ENCODE measurements at places on chromosomes 11 and 22. TPM values are rescaled to one million over a fixed set of nuclear protein-coding genes. Genes with fewer than 3 reads are reported as not detected.

The MYRF gene
- not detected for total RNA-seq

The OR10A2 gene
- total RNA-seq, result not detected

The MMP12 gene
- total RNA-seq, result 0.76 TPM

DNA sequence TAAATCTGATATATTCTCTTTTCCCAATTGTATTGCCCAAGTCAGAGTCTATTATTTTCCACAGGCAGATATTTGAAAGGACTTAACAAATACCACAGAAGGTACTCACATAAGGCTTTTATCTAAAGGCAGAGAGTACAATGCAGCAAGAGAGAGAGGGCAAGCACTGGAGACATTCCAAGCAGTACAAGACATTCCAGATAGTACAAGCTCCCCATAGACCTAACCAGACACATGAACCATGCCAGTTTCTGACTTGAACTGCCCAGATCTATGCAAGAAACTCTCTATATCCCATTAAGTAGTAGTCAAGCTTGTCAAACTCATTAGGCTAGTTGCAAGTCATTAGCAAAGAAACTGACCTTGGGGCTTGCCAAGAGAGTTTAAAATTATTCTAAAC lies 11.2 kb upstream of the MS4A6E start:
- H3K4me1 ChIP-seq, result no peaks in the 10 kb centered on the region
- H3K27me3 ChIP-seq, result no peaks in the 10 kb centered on the region
- H3K27ac ChIP-seq, result no peak overlapping the region
- H3K4me3 ChIP-seq, result no peak overlapping the region

DNA sequence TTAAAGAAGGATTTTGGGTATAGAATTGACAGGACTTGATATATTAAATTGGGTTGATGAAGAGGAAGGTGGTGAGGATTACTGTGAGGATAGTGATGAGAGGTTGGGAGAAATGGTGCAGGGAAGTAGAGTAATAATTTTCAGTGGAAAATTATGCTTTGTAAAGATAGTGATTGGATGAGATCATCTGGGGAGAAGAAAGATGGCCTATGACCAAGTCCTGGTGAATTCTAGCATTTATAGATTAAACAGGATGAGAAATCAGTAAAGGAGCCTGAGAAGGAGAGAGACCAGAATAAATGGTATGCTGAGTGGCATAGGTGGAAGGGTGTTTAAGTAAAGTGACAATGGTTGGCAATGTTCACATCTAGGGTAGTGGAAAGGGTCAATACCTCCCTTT lies 15.0 kb downstream of the IPO7 start:
- H3K4me1 ChIP-seq, result peaks cover 35% of the 10 kb centered on the region
- peak overlapping the region; percentile 49 for H3K27ac ChIP-seq
- DNase-seq, result peak; percentile 73
- no peak overlapping the region for H3K4me3 ChIP-seq

The OR5D16 gene
- total RNA-seq, result not detected

- no peak overlapping the region for H3K4me3 ChIP-seq
- H3K27ac ChIP-seq, result no peak overlapping the region
- peaks cover under 1% of the 10 kb centered on the region for H3K27me3 ChIP-seq
- H3K4me1 ChIP-seq, result peaks cover 29% of the 10 kb centered on the region
These were observed 7.1 kb upstream of the PDGFB start for GRCh38 chr22:39251762-39252460.

GRCh38 chr11:104333977-104334376 lies 170.0 kb upstream of the PDGFD start:
- peaks cover 15% of the 10 kb centered on the region for H3K4me1 ChIP-seq
- H3K27me3 ChIP-seq, result no peaks in the 10 kb centered on the region
- H3K27ac ChIP-seq, result no peak overlapping the region
- H3K36me3 ChIP-seq, result no peaks in the 10 kb centered on the region
- no peak overlapping the region for H3K4me3 ChIP-seq

Data from GM23248 (cell line).